Brain pericyte (primary cell): ENCODE measurements at places on chromosomes 3 and 15.

DNA sequence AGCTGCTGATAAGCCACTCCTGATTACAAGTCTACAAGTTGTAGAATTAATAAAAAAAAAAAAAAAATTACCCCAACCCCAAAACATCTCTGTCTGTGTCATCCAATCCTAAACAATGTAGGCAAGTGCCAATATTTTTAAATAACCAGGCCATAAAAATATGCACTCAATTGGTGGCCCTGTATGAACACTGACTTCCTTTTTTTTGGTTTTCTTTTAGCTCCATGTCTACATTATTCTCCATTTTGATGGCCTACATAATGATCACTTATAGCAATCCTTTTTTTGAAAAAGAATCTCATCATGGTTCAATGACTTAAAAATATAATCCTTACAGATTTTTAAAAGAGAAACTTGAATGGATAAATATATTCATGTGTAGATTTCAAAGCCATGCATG is 72.1 kb downstream of the FOXP1 start:
- DNase-seq = no peak

DNA sequence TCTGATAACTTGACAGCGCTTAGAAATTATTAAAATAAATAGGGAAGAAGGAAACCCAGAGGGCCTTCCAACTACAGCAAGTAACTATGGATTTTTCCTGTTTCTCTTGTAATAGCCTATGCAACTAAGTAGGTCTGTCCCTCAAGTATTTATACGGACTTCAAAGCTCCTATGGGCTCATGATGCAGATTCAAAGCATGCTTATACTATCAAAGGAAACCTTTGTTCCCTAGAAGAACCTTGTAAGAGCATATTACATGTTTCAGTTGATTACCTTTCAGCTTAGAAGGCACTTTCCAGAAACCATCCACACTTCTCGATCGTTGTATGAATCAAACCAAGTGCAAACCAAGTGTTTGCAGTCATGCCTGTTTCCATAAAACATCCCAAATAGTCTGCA is 158.8 kb downstream of the ALCAM start:
- DNase-seq = no peak

DNA sequence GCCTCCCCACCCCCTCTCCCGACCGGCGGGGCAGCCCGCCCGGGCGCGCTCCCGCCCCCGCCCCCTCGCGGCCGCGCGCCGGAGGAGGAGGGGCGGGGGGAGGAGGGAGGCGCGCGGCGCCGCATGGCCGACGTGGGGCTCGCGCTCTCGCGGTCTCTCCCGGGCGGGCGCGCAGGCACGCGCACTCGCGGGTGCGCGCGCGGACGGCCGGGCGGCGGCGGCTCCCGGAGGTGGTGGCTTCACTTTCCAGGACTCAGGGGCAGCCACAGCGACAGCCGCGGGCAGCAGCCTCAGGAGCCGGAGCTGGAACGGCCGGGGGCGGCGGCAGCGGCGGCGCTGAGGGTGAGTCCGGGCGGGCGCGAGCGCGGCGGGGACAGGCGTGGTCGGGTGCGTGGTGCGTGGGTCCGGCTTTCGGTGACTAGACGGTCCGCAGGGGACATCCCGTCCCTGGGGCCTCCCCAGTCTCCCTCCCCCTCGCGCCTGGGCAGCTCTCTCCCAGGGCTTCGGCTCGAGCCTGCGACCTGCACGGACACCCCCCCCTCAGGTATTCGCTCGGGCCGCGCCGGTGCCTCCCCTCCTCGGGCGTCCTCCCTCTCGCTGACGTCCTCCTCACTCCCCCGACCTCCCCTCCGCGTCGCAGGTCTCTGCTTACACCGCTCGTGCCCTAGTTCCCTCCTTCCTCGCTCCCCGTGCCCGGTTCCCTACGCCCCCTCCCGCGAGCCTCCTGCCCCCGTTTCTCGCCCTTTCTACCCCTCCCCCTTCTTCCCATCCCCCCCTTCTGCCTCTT is at the start of gene UBE2E2:
TSS of gene UBE2E2 (plus strand) at position 407 of the 787 bp plus-strand sequence.
- DNase-seq = no peak

DNA sequence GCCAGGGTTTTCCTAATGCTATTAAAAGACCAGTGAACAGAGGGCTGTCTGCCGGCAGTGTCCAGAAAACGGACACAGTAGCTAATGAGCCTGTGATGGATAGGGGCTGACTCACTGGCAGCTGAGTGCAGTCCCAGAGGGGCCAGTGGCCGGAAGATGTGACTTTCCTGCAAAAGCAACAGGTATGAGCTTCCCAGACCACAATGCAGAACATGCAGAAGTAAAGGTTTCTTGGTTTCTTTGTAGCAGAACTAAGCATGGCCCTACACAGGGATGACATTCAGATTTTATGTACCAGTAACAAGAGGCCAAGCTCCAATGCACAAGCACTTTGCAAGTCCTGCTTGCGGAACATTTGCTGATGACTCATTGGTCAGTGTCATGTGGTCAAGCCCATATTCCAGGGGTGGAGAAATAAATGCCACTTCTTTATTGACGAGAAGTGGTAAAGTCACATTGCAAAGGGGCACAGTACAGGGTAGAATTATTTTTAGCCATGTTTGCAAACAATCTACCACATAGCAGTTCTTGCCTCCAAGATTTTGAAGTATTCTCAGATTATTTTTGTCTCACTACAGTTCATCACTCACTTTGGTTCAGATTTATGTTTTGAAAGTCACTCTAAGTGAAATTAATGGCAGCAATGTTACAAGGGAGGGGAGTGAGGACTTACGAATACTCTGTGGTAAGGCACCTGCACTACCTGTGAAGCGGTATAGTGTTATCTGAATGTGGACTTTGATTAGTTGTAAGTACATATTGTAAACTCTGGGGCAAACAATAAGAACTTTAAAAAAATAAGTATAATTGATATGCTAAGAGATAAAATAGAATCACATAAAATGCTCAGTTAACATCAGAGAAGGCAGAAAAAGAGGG is 263.3 kb downstream of the ABHD5 start:
- DNase-seq = no peak

DNA sequence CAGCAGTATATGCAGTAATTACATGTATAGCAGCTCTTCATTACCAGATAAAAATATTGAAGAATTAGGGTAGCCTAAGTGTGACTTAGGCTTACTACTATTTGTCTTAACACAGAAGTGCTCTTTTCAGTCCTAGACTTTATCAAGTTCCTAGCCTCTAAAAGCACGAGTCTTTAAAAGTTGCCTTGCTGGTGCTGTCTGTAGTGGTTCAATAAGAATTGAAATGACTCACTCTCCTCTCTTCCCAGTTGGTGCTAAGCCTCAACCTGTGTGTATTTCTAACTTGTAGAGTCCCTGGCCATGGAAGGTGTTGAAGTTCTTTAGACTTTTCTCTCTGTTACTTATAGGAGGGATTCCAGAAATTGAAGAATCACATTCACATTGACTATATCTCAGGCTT is 395.4 kb upstream of the THRB start:
- DNase-seq = no peak

DNA sequence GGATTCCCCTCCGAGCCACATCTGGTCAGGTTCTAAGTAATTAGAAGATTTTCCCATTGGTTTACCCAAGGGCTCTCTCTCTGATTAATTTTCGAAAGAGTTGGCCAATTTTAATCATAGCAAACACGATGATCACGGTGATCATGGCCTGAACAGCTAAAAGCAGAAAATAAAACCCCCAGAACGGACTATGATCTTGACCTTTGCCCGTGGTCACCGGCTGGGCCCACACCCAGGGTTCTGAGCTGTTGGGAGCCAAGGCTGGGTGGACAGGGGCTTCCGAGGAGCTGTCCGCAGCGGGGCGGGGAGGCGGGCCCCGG is 2.6 kb downstream of the GP5 start:
- DNase-seq = no peak

DNA sequence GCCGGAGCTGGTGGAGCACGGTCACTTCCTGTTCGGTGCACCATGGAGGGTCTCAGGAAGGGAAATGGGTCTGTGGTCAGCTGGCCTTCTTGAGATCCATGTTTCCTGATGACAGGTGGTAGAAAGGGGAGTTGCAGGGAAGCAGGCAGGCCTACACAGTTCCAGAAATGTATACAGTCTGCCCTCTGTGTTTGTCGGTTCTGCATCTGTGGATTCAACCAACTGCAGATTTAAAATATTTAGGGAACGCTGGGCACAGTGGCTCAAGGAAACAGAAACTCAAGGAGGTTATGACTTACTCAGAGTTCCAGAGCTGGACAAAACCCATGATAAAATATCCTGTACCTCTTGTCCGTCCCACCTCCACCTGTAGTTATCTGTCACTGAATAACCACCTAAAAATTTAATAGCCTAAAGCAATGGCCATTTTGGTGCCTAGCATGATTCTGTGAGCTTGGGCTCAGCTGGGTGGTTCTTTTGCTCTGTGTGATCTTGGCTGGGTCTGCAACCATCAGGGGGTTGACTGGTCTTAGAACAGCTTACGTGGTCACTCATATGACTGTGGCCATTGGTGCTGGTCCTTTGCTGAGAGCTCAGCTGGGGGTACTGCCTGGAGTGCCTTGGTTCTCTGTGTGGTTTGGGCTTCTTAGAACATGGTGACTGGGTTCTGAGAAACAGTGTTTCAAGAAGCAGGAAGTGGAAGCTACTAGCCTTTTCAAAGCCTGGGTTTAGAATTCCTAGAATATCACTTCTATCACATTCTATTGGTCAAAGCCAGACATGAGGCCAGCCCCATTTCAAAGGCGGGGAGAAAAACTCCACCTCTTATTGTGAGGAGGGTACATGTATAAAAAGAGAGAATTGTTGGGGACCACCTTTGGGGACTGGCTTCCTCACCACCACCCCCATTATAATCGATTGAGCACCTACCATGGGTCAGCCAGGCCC is 239.7 kb upstream of the BHLHE40 start:
- no peak for DNase-seq

GRCh38 chr3:192655628-192656027 is 71.7 kb downstream of the FGF12 start:
- no peak for DNase-seq

DNA sequence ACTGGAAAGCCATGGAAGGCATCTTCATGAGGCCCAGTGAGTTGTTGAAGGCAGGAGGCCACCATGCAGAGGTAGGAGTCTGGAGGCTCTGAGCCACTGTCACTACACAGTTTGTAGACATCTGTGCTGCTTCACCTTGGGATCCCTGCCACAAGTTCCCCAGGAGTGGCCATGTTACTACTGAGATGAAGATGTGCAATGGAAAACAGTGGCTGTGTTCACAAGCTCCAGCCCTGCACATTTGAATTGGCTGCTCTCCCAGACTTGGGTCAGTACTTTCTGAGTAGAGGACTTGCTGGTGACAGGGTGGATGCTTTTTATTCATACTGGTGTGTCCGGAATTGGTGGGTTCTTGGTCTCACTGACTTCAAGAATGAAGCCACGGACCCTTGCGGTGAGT is 86.9 kb upstream of the C15orf39 start:
- no peak for DNase-seq

GRCh38 chr3:12478326-12478725 is 6.0 kb upstream of the TSEN2 start:
- no peak for DNase-seq

DNA sequence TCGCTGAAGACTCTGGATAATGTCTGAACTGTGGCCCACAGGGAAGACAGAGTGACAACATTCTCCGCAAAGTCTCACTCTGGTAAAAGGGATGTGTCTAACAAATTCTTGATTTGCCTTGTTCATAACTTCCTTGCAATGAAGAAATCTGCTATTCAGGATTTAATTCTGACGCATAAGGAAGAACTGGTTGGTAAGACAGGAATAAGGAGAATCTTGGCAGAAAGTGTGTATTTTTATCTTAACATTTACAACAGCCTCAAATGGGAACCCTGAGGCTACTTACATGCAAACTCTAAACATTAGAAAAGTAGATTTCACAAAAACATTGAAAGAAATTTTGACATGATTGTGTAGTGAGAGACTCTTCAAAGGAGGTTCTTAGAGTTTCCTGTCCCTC is 10.8 kb upstream of the PLD1 start:
- DNase-seq = no peak

GRCh38 chr3:57919987-57920386 is 88.2 kb upstream of the FLNB start:
- DNase-seq = no peak

DNA sequence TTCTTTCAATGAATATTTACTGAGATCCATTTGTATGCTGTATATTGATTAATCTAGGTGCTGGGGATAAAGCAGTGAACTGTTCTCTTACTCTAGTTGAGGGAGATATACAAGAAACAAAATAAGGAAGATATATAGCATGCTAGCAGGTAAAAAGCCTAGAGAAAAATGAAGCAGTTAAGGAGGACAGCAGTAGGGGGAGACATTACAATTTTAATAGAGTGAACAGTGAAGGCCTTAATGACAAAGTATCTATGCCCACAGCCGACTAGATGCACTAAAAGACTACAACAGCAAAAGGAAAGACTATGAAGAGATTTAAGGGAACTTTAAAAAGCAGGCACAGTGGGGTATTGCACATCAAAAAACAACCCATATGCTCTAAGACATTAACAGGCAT is 81.4 kb downstream of the XRN1 start:
- no peak for DNase-seq

GRCh38 chr3:101128001-101128400 is 134.8 kb upstream of the ABI3BP start:
- DNase-seq = no peak
